GM20000 (cell line): ENCODE measurements at places on chromosomes 16 and 17.
A peak's percentile ranks its signal among the peaks of the same experiment; 100 is the strongest.

- no peak for DNase-seq
These were observed 33.6 kb upstream of the ATF7IP2 start for GRCh38 chr16:10352262-10352661.

GRCh38 chr16:10957771-10958482 lies 13.6 kb downstream of the CLEC16A start:
- DNase-seq: no peak

DNA sequence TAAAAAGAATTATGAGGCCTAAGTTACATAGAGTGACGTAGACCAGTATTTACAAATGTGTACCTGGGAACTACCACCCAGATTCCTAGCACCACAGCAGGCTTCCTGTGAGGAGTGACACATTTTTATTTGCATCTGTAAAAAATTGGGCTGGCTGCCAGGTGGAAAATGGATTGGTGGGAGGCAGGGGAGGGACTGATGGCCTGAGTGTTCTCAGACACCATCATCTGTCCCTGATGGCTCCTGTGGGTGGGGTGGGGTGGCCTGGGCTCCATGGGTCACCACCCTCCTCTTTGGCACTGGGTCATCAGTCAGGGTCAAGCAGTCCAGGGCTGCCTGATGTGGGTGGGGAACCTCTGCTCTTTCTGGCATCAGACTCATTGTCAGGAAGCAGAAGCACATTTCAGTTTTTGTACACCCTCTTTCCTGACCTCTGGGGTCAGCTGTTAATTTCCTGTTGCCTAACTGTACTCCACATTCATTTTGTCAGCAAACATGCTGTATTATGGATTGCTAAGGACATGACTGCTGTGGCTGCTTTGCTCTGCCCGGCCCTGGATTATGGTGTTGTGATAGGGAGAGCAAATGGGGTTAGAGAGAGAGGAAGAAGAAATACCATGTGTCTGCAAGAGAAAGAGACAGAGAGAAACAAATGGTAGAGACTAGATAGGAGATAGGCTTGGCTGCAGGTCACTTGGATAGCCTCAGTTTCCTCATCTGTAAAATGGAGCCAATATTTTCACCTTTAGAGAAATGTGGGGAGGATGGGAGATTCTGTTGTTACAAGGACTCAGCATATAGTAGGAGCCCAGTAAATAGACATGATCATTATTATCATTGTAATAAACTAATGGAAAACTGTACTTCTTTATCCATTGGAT lies 11.6 kb upstream of the MFAP4 start:
- DNase-seq: no peak

GRCh38 chr17:32114536-32114935 lies 27.8 kb upstream of the RHOT1 start:
- DNase-seq: no peak

DNA sequence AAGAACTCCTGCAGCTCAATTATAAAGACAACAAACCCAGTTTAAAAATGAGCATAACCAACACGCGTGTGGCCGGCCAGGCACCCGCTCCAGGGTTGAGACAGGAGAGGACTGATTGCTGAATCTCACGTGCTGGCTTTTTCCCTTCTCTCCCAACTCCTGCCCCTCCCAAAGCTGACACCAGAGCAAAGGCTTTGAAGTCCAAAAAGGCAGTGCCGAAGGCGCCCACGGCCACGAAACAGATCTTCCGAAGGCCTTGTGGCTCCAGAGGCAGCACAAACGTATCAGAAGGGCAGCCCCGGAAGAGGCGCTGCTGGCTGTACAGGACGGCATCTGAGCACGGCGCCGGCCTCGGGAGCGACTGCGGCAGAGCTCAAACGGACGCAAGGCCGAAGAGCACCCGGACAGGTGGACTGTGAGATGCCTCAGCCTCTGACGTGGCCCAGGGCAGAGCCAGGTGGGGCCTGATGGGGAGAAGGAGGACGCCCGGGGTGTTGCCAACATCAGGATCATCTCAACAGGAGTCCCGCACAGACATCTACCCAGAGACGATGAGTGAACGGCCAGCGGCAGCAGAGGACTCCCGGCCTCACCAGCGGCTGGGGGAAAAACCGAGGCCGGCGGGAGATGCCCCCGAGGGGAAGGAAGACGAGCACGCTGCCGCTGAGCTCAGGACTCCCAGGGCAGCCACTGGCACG lies 10.5 kb downstream of the CLCN7 start:
- no peak for DNase-seq

GRCh38 chr16:89094880-89095258 lies 1.2 kb downstream of the ACSF3 start:
- DNase-seq: no peak

DNA sequence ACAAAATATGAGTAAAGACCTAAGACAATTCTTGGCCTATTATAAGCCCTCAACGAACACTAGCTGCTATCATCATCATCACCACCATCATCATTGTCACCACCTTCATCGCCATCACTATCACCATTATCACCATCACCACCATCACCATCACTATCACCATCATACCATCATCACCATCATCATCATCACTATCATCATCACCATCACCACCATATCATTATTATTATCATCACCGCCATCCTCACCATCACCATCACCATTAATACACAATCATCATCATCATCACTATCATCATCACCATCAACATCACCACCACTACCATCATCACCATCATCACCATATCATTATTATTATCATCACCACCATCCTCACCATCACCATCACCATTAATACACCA lies 82.5 kb downstream of the RGS9 start:
- no peak for DNase-seq

DNA sequence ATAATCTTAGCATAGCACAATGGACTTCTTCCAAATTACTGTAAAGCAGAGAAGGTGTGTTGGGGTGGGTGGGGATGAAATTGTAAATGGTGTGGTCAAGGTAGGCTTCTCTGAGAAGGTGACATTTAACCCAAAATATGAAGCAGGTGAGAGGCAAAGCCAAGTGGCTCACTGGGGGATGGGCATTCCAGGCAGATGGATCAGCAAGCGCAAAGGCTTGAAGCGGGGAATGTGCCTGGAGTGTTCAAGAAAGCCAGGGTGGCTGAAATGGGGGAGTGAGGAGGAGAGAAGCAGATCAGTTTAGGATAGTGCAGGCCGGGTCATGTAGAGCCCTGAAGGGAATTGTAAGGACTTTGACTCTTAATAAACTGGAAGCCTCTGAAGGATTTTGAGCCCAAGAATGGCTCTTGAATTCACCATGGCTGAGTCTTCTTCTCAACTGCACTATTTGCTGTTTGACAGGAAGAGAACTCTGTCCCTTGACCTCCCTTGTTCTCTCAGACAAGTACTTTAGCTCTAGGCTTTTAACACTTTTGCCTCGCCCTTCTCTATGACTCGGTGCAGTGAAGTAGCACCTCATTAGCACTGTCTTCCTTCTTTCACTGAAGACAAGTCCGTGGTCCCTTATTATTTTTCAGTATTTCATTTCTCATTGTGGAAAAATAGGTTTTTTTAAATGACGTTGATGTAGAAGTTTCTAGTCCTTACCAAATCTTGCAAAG lies 14.7 kb downstream of the CACNG3 start:
- no peak for DNase-seq

GRCh38 chr16:67803894-67804293 lies 2.5 kb downstream of the RANBP10 start:
- DNase-seq: peak; percentile 32

DNA sequence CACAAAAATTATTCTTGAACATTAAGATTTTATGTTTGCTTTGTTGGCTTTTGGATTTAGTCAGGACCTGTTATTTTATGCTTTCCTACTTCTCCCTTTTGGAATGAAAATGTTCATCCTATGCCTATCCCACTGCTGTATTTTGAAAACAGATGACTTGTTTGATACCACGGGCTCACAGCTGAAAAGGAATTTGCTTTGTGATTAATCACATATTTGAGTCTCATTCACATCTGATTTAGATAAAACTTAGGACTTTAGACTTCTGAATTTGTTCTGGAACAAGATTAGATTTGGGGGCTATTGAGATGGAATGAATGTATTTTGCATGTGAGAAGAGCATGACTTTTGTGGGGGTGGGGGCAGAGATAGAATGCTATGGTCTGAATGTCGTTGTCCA lies 1012.6 kb downstream of the CDH11 start:
- DNase-seq: no peak

GRCh38 chr17:4087911-4088693 lies 54.7 kb downstream of the ZZEF1 start:
- no peak for DNase-seq

DNA sequence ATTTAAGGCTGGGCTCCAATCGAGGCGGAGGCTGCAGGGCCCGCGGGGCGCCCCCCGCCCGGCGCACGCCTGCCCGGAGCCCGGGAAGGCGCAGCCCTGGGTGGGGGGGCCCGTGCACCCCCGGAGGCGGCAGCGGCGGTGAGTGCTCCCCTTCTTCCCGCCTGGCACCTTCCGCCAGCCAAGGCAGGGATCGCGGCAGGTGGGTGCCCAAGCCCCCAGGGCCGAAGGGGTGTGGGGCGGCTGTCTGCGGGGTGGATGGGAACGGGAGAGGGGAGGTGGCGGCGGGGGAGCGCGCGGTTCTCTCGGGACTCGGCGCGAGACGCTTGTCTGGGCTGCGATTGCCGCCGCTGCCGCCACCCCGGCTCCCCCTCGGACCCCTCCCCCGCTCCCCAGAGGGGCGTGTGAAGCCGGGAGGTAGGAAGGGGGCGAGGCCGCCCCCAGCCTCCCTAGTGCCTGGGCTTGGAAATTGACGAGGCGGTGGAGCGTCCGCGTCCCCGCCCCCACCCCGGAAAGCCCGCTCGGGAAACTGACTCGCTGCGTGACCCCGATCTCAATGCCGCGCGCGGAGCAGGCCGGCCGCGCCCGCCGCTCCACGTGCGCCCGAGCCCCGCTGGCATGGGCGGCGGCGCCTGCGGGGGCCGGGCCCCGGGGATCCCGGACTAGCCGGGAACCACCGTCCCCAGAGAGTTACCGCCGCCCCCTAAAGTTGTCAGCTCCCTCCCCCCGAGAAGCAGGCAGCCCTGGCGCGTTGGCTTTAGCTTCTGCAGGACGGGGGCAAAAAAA lies 231.5 kb downstream of the MRTFB start:
- DNase-seq: peak; percentile 74

DNA sequence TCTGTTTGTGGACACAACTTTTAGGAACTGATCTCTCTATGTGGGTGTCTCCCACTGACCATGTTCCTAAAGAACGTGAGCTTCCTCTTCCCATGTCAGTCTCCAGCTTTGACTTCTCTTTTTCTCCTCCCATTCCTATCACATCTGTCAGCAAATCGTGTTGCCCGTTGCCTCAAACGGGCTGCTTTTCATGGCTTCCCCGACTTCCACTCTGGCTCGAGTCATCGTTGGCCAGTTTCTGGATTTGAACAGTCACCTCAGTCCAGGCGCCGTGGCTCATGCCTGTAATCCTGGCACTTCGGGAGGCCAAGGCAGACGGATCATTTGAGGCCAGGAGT lies 5.4 kb downstream of the ABCC1 start:
- DNase-seq: no peak

DNA sequence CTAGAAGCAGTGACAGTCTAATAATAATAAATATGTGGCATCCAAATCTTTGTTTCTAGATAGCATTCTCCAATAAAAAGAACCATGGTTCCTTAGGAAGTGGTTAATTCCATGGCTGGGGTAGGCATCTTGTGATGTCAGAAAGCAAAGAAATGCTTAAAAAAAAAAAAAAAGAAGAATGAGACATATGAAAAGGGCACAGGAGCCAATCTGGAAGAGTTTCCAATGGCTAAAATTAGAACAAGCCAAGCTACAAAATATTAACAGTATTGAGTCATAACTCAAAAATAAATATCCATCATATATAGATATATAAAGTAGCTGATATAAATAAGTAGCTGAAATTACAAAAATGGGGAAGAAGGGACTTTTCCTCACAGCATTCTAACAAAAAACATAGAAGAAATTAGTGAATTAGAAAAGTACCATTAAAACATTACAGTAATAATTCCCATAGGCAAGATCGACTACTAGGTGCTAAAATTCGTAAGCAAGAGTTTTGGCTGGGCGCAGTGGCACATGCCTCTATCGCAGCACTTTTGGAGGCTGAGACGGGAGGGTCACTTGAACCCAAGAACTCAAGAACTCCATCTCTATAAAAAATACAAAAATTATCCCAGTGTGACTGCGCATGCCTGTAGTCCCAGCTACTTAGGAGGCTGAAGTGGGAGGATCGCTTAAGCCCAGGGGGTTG lies 111.3 kb downstream of the TRIM37 start:
- no peak for DNase-seq

GRCh38 chr17:9929871-9930270 lies 24.8 kb upstream of the RCVRN start:
- DNase-seq: no peak

- no peak for DNase-seq
These were observed 18.3 kb downstream of the SSH2 start for GRCh38 chr17:29911641-29912177.

DNA sequence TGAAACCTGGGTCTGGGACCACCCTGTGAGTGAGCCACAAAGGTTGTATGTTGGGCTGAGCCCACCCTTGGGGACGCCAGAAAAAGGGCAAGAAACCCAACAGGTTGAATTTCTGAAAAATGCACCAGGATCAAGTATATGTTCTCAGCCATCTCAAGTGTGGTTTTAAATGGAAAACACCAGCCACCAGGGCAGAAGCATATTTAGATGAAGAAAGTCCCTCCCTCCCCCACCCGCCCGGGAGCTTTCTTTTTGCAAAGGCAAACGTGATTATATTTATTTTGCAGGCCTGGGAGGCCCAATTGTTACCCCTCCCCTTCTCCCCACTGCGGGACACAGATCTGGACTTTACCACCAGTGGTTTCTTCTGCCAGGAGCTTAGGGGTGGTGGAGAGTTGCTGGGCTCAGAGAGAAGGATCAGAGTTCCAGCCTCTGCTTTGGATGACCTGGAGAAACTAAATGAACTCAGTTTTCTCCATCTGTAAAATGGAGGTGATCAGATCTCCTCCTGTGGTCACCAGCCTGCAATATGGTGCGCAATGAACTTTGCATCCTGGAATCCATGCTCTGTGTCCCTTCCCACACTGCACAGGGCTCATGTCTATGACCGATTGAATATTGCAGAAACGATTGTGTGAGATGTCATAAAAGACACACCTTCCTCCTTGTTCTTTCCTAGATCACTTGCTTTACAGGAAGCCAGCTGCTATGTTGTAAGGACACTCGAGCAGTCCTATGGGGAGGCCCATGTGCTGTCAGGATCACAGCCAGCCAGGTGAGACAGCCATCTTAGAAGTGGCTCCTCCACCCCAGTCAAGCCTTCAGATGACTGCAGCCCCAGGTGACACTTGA lies 21.0 kb upstream of the NGFR start:
- peak; percentile 55 for DNase-seq

GRCh38 chr16:88453217-88453531 lies at the start of gene ZFPM1:
TSS of gene ZFPM1 (plus strand) at chr16:88453280. CDS start at chr16:88453639, 359 bp downstream.
- DNase-seq: no peak

GRCh38 chr16:70634861-70635260 lies 11.5 kb upstream of the IL34 start:
- no peak for DNase-seq
